ENCODE measurements at places on chromosomes 5 and 9. TPM values are rescaled to one million over a fixed set of nuclear protein-coding genes. Genes with fewer than 3 reads are reported as not detected.

SH3GLB2 gene
- polyA plus RNA-seq, result 102 TPM

- DNase-seq, result no peak
These were observed 39.4 kb downstream of the KLHL3 start for GRCh38 chr5:137696481-137696880.

GRCh38 chr5:74649421-74649973 lies 9.0 kb upstream of the ENC1 start:
- DNase-seq, result no peak

- no peak for DNase-seq
These were observed 88.9 kb upstream of the TYRP1 start for GRCh38 chr9:12604164-12604821.

DNA sequence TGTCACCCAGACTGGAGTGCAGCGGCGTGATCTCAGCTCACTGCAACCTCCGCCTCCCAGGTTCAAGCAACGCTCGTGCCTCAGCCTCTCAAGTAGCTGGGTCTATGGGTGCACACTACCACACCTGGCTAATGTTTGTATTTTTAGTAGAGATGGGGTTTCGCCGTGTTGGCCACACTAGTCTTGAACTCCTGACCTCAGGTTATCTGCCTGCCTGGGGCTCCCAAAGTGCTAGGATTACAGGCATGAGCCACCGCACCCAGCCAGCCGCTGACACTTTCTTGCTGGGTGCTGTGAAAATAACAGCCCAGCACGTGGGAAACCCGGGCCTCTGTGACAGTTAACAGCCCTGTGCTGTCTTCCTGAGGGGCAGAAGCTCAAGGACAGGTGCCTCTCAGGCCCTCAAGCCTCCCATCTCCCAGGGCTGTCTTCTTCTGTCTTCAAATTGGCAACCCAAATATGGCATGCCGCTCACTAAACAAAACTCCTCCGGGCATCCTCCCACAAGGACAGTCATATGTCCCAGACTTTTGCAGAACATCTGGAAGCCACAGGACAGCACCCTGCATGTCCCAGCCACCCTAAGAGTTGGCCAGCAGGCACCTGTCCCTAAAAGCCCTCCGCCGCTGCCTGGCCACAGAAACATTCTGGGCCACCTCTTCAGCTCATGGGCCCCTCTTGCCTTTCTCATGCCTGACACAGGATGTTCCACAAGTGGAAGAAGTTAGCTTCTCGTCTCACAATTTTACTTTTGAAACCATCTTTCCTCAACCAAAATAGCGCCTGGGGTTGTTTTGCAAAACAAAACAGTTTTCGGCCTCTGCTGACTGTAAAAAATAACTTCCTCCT lies 233.6 kb downstream of the SYK start:
- DNase-seq, result no peak

DNA sequence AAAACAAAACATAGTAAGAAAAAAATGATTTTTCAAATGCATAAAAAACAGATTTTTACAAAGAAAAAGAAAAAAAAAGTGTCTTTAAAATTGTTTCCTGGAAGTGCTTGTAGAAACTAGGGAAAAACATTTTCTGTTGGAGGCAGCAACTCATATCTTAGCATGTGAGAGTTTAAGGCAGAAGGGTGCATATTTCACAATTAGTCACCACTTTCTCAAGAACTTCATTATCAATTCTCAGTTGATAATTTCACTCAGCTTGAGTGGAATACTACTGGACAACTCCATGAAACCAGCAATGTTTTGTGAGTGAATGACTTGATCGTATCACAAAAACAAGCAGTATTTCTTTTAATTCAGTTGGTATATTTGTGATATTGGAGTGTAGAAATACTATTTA lies 508.3 kb upstream of the DAB2 start:
- DNase-seq, result no peak

Measured in right renal cortex interstitium (tissue), 3 donors.